Placental pericyte (primary cell): ENCODE measurements at places on chromosomes 4 and X. TPM values are rescaled to one million over a fixed set of nuclear protein-coding genes. Genes with fewer than 3 reads are reported as not detected.

Gene PLAC1
- 0.44 and 2.9 TPM in 2 replicates for total RNA-seq

Gene TMEM154
- 13.3 and 13.6 TPM in 2 replicates for total RNA-seq

Gene UPF3B
- 1.0 and 1.5 TPM in 2 replicates for total RNA-seq

Gene FOXR2
- total RNA-seq: not detected in 2 replicates

Gene FRG2
- not detected in 2 replicates for total RNA-seq

Gene PALLD
- total RNA-seq: 132 and 240 TPM in 2 replicates

Gene RBM10
- total RNA-seq: 44.0 and 69.6 TPM in 2 replicates

Gene SMIM10
- 3.7 and 3.9 TPM in 2 replicates for total RNA-seq

Gene CT45A9
- not detected in 2 replicates for total RNA-seq

Gene SASH3
- total RNA-seq: not detected in 2 replicates

Gene DGKK
- not detected in 2 replicates for total RNA-seq

Gene OPRPN
- not detected in 2 replicates for total RNA-seq

Gene LONRF3
- total RNA-seq: 0.22 and 0.57 TPM in 2 replicates

Gene ZNF630
- total RNA-seq: 0.29 and 0.88 TPM in 2 replicates

Gene SSX4B
- total RNA-seq: not detected in 2 replicates

Gene SSX1
- total RNA-seq: not detected in 2 replicates

Gene IL1RAPL2
- 5.4 TPM in 1 of 2 replicates, not detected in the other for total RNA-seq

Gene ACOT9
- total RNA-seq: 52.7 and 67.7 TPM in 2 replicates

Gene STAP1
- total RNA-seq: not detected in 2 replicates

Gene TREX2
- total RNA-seq: 0.22 and 2.4 TPM in 2 replicates

Gene CLDN22
- total RNA-seq: not detected in 2 replicates

Gene SGMS2
- 62.2 and 94.6 TPM in 2 replicates for total RNA-seq

Gene FAM156A
- 7.2 and 12.7 TPM in 2 replicates for total RNA-seq

Gene CPZ
- 1.6 and 50.3 TPM in 2 replicates for total RNA-seq

Gene MAB21L2
- 0.14 TPM in 1 of 2 replicates, not detected in the other for total RNA-seq

Gene PITX2
- 36.1 and 62.2 TPM in 2 replicates for total RNA-seq

Gene RAB28
- total RNA-seq: 14.0 and 19.5 TPM in 2 replicates

Gene GPR173
- 1.9 and 3.7 TPM in 2 replicates for total RNA-seq

Gene ODAPH
- total RNA-seq: 0.29 TPM in 1 of 2 replicates, not detected in the other

Gene RBM41
- total RNA-seq: 10.5 and 12.9 TPM in 2 replicates

Gene AADAT
- total RNA-seq: 1.3 and 6.3 TPM in 2 replicates

Gene HSD17B11
- 57.3 and 59.7 TPM in 2 replicates for total RNA-seq

Gene RAI2
- total RNA-seq: under 0.01 TPM in 1 of 2 replicates, not detected in the other

Gene SMIM31
- not detected in 2 replicates for total RNA-seq

Gene ARHGAP24
- total RNA-seq: 53.0 and 78.0 TPM in 2 replicates

Gene SPON2
- 479 and 1,063 TPM in 2 replicates for total RNA-seq
